Gastrocnemius medialis (tissue), 4 donors: ENCODE measurements at places on chromosomes 1 and 21.

- no peaks in the 10 kb centered on the region for H3K27me3 ChIP-seq
- H3K4me1 ChIP-seq, result no peaks in the 10 kb centered on the region
- H3K4me3 ChIP-seq, result no peak overlapping the region
- no peak overlapping the region for H3K27ac ChIP-seq
- H3K36me3 ChIP-seq, result no peaks in the 10 kb centered on the region
Measured at GRCh38 chr1:17339521-17339920, 31.5 kb downstream of the PADI4 start.

GRCh38 chr1:39689635-39690034 is 1.6 kb downstream of the HPCAL4 start:
- DNase-seq, result no peak
- H3K36me3 ChIP-seq, result no peaks in the 10 kb centered on the region
- peaks cover 30% of the 10 kb centered on the region for H3K4me1 ChIP-seq
- H3K27ac ChIP-seq, result no peak overlapping the region
- no peaks in the 10 kb centered on the region for H3K27me3 ChIP-seq

- H3K27ac ChIP-seq, result no peak overlapping the region
- DNase-seq, result peak; percentile 72
- H3K27me3 ChIP-seq, result no peaks in the 10 kb centered on the region
Measured at GRCh38 chr1:241998412-241998921, 431 bp downstream of the MAP1LC3C start.

GRCh38 chr1:15748690-15749398 is 6.5 kb downstream of the TMEM82 start:
- no peak for DNase-seq
- no peak overlapping the region for H3K4me3 ChIP-seq
- H3K4me1 ChIP-seq, result no peaks in the 10 kb centered on the region
- H3K36me3 ChIP-seq, result no peaks in the 10 kb centered on the region
- no peaks in the 10 kb centered on the region for H3K27me3 ChIP-seq

DNA sequence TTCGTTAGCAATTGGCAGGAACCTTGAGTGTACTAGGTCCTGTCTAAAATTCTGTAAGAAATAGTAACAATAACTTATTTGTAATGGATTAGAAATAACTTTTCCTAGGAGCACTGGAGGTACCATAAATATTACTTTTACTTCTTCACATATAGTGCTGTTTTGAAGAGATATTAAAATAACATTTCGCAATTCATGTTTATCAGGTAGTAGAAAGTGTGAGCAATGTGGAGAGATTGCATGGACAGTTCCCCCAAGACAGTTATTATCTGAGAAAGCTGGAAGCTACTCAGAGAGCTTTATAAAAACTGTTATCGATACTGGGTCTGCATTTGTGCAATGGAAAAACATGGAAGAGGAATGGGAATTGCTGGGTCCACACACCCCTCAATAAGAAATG is 128.5 kb upstream of the KIF26B start:
- H3K27ac ChIP-seq, result no peak overlapping the region
- no peaks in the 10 kb centered on the region for H3K36me3 ChIP-seq
- H3K27me3 ChIP-seq, result no peaks in the 10 kb centered on the region
- no peak overlapping the region for H3K4me3 ChIP-seq

GRCh38 chr21:21612466-21612865 is 614.3 kb downstream of the NCAM2 start:
- H3K4me1 ChIP-seq, result no peaks in the 10 kb centered on the region
- no peaks in the 10 kb centered on the region for H3K27me3 ChIP-seq
- no peak for DNase-seq
- H3K36me3 ChIP-seq, result no peaks in the 10 kb centered on the region

DNA sequence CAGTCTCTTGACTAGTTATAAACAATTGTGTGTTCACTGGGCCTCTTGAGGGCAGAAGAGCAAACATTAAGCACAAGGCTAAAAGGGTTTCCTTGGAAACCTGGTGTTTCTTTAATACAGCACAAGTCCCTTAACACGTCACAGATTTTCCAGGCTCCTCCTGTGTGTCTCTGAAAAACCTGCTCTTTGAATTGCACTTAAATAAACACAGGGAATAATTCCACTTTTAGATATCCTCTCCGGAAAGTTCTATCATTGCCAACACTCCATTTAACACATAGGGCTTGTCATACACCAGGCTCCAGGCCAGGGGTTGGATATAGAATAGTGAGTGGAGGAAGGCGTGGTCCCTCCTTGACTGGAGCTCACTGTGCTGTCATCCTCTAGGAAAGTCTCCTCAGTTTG is 442.6 kb downstream of the DSCAM start:
- H3K4me3 ChIP-seq, result no peak overlapping the region
- no peak overlapping the region for H3K27ac ChIP-seq
- H3K36me3 ChIP-seq, result no peaks in the 10 kb centered on the region
- no peaks in the 10 kb centered on the region for H3K4me1 ChIP-seq

- no peaks in the 10 kb centered on the region for H3K27me3 ChIP-seq
- H3K4me3 ChIP-seq, result no peak overlapping the region
- no peak overlapping the region for H3K27ac ChIP-seq
- no peaks in the 10 kb centered on the region for H3K4me1 ChIP-seq
Measured at GRCh38 chr1:248686815-248687214, 15.8 kb downstream of the OR14I1 start.

DNA sequence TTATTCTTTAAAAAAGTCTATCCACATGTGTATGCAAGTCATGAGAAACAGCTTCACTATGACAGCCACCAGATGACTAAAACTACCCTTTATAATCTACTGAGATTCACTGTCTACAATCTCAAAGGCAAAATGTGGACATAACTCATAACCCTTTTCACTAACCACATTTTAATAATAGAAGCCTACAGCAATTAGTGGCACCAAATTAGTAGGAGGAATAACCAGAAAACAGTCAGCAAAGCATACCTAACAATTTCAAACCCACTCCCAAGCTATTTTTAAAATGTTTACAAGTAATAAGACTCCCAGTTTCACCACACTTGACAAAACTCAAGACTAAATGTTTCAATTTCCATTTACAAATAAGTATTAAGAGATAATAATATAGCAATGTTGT is 442.9 kb downstream of the PTPRC start:
- no peak overlapping the region for H3K4me3 ChIP-seq
- no peaks in the 10 kb centered on the region for H3K4me1 ChIP-seq
- no peaks in the 10 kb centered on the region for H3K36me3 ChIP-seq

GRCh38 chr1:245142171-245142798 is 12.5 kb upstream of the KIF26B start:
- no peak overlapping the region for H3K4me3 ChIP-seq
- H3K27ac ChIP-seq, result no peak overlapping the region
- H3K27me3 ChIP-seq, result no peaks in the 10 kb centered on the region

- H3K4me1 ChIP-seq, result peaks cover 8% of the 10 kb centered on the region
- peak overlapping the region; percentile 96 for H3K27ac ChIP-seq
Measured at GRCh38 chr21:39184050-39184980, 1.1 kb upstream of the PSMG1 start.

GRCh38 chr1:228104526-228105269 is 1.6 kb upstream of the C1orf35 start:
- no peaks in the 10 kb centered on the region for H3K36me3 ChIP-seq
- no peaks in the 10 kb centered on the region for H3K27me3 ChIP-seq
- peak; percentile 63 for DNase-seq
- H3K4me1 ChIP-seq, result peaks cover 22% of the 10 kb centered on the region

GRCh38 chr1:217249857-217250256 is 381.0 kb downstream of the GPATCH2 start:
- no peak overlapping the region for H3K27ac ChIP-seq
- no peak for DNase-seq
- H3K4me3 ChIP-seq, result no peak overlapping the region
- no peaks in the 10 kb centered on the region for H3K4me1 ChIP-seq

DNA sequence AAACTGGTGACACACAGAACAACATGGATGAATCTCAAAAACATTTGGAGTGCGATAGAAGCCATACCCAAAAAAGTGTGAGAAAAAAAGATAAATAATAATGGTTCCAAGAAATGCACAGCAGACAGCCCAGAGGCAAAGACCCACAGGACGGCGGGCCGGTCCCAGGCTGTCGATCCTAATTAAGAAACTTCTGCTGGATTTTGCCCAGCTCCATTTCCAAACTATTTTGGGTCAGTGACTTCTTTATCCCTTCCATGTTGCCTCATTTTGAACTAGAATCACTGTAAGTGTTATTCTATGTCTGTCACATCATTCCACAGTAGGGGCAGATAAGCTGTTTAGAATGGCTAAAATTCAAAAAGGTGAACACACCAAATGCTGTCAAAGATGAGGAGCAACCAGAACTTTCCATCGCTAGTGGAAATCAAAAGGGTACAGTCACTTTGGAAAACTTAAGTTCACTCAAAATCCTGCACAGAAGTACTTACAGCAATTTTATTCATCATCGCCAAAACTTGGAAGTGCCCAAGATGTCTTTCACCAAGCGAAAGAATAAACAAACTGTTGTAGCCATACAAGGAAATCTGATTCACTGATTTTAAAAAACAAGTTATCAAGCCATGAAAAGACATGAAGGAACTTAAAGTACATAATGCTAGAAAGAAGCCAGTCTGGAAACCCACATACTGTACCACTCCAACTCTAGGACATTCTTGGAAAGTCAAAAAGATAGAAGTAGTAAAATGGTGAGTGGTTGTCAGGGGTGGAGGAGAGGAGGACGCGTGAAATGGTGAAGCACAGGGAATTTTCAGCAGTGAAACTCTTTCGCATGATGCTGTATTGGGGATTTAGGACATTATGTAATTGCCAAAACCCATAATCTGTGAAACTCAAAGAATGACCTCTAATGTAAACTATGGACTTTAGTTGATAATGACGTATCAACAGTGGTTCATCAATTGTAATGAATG is 7.5 kb downstream of the NBPF1 start:
- DNase-seq, result no peak
- no peak overlapping the region for H3K27ac ChIP-seq
- no peaks in the 10 kb centered on the region for H3K27me3 ChIP-seq
- no peak overlapping the region for H3K4me3 ChIP-seq
- H3K4me1 ChIP-seq, result no peaks in the 10 kb centered on the region

DNA sequence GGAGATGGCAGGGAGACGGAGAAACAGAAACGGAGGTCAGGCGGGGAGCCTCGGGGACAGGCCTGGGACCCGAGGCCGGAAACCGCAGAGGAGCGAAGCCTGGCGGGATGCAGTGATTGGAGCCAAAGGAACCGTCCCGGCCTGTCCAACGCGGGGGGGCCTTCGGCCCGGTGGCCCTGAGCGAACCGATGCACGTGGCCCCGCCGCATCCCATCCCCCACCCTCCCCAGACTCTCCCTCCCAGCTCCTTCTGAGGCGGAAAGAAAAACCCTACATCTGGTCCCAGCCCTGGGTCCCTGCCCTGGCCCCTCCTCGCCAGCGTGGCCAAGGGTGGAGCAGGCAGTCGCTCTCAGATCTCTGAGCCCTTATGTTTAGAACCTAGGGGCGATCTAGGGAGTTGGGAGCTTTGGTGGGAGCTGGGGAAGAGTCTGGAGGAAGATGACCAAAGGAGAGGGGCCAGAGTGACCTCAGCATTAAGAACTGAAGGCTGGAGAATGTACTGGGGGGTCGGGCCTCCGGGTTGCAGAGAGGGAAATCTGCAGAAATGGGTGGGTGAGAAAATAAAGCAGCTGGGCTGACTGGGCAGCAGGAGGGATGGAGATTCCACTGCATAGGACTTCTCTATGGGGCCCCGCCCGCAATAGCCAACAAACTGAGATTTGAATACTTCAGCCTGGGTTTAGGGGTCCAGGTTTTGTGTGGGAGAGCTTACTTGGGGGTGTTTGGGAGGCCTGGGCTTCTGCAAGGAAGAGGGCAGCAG is 1.5 kb upstream of the CRABP2 start:
- H3K36me3 ChIP-seq, result no peaks in the 10 kb centered on the region
- peak overlapping the region; percentile 44 for H3K4me3 ChIP-seq
- H3K27ac ChIP-seq, result peak overlapping the region; percentile 69
- peaks cover 28% of the 10 kb centered on the region for H3K4me1 ChIP-seq

DNA sequence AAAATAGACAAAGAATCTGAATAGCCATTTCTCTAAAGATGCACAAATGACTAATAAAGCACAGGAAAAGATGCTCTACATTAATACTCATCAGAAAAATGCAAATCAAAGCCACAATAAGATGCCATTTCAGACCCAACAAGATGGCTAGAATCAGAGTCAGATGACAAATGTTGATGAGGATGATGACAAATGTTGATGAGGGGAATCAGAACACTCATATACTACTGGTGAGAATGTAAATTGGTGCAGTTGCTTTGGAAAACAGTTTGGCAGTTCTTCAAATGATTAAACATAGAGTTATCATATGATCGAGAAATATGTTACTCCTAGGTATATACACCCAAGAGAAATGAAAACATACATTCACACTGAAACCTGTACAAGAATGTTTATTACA is 33.9 kb downstream of the LRRC40 start:
- no peaks in the 10 kb centered on the region for H3K27me3 ChIP-seq
- H3K4me3 ChIP-seq, result no peak overlapping the region
- peaks cover 6% of the 10 kb centered on the region for H3K36me3 ChIP-seq
- H3K4me1 ChIP-seq, result no peaks in the 10 kb centered on the region
- H3K27ac ChIP-seq, result no peak overlapping the region

DNA sequence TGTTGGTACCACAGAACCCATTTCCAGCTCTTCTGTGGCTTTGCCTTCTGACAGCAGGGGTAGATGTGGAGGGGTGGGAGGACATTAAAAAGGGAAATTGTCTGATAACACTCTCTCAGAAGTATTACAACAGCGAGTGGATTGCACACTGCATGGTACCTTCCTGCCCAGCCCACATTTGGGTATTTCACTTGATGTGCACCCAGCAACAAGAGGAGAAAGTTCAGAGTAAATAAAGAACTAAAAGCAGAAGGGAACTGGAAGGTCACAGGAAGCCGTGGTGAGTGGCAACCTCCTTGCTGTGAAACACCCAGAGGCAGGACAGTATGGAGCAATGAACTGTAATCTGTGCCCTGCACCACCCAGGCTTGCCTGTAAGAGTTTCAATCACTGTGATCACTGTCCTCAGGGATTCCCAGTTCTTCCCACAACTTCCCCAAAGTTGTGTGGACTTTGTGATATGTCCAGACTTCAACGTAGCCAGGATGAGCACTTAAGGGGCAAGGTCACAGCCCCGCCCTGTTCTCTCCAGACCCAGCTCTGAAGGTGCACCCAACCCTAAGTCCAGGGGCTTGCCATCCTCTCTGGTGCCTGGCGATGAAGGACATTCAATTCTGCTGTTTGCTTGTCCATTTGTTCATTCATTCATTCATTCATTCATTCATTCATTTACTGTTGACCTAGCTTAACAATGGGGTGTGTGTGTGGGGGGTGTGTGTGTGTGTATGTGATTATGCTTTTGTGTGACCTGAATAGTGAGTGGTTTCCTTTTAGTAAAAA is 18.7 kb upstream of the F5 start:
- H3K4me3 ChIP-seq, result no peak overlapping the region
- no peaks in the 10 kb centered on the region for H3K27me3 ChIP-seq
- no peak for DNase-seq
- no peak overlapping the region for H3K27ac ChIP-seq
- no peaks in the 10 kb centered on the region for H3K36me3 ChIP-seq

GRCh38 chr1:39671433-39671792 is 494 bp downstream of the NT5C1A start:
- H3K4me3 ChIP-seq, result peak overlapping the region; percentile 78
- H3K27me3 ChIP-seq, result no peaks in the 10 kb centered on the region
- H3K27ac ChIP-seq, result peak overlapping the region; percentile 97
- no peaks in the 10 kb centered on the region for H3K36me3 ChIP-seq

- H3K4me3 ChIP-seq, result no peak overlapping the region
- no peaks in the 10 kb centered on the region for H3K36me3 ChIP-seq
- no peak overlapping the region for H3K27ac ChIP-seq
- H3K4me1 ChIP-seq, result no peaks in the 10 kb centered on the region
Measured at GRCh38 chr1:197213193-197213592, 54.9 kb upstream of the CRB1 start.

GRCh38 chr1:87760155-87760554 is 431.5 kb downstream of the LMO4 start:
- no peak overlapping the region for H3K27ac ChIP-seq
- no peak overlapping the region for H3K4me3 ChIP-seq
- DNase-seq, result no peak
- H3K36me3 ChIP-seq, result no peaks in the 10 kb centered on the region
